ENCODE measurements at places on chromosomes 12 and 14.

- DNase-seq: no peak
Observed at GRCh38 chr14:75162631-75163030, 13.8 kb downstream of the TMED10 start.

DNA sequence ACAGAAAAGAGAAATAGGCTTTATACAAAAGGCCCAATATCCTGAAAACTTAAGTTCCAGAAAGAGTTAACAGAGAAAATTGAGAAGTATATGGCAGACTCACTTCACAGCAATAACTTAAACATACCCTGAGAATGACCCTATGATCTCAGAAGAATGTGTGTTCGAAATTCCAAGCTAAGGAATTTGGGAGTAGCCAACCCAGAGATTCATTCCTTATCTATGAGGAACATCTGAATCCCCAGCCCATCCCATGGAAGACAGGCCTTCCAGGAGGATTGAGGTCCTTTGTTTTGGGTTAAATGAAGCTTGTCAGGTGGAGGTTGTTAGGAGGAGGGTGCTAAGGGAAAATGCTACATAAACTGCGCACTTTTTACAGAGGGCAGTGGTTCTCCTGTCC, 7.5 kb upstream of the SAV1 start:
- no peak for DNase-seq

DNA sequence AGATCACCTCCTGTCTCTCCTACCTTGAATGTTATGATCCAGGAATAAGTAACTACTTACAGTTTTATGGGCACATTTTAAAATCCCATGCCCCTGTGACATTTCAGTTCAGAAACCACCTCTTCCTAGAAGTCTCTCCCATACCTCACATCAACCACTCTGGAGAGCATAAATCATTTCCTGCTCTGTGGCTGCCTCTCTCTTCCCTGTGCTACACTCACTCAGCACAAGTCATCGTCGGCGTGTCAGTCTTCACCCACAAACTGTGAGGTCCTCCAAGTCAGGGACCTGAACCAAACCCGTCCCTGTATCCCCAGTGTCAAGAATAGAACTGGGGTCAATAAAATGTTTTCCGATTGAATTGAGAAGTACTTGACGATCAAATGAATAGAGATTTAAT, 863.3 kb downstream of the BCL11B start:
- no peak for DNase-seq

- DNase-seq: no peak
Observed at GRCh38 chr12:47318963-47319362, 239.2 kb upstream of the AMIGO2 start.

GRCh38 chr14:27608377-27608776, 1010.5 kb upstream of the NOVA1 start:
- no peak for DNase-seq

GRCh38 chr14:100567009-100567876, 20.0 kb downstream of the BEGAIN start:
- no peak for DNase-seq

GRCh38 chr12:508795-509194, 49.1 kb downstream of the B4GALNT3 start:
- DNase-seq: no peak

DNA sequence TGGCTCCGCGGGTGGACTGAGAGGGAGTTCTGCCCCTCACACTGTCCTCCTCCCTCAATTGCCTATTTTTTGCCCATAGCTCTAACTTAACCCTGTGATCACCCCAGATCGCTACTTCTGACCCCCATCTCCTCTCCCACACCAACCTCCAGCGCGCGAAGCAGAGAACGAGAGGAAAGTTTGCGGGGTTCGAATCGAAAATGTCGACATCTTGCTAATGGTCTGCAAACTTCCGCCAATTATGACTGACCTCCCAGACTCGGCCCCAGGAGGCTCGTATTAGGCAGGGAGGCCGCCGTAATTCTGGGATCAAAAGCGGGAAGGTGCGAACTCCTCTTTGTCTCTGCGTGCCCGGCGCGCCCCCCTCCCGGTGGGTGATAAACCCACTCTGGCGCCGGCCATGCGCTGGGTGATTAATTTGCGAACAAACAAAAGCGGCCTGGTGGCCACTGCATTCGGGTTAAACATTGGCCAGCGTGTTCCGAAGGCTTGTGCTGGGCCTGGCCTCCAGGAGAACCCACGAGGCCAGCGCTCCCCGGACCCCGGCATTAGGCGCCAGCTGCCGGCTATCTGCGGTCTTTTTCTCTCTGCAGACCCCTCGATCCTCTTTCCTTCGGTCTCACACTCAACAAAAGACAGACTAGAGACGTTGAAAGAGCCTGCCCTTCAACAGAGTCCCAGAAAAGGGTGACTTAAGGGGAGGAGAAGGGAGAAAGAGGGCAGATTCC, 3.0 kb upstream of the TBX3 start:
- no peak for DNase-seq

- no peak for DNase-seq
Observed at GRCh38 chr12:26940516-26941214, 2.4 kb downstream of the FGFR1OP2 start.

DNA sequence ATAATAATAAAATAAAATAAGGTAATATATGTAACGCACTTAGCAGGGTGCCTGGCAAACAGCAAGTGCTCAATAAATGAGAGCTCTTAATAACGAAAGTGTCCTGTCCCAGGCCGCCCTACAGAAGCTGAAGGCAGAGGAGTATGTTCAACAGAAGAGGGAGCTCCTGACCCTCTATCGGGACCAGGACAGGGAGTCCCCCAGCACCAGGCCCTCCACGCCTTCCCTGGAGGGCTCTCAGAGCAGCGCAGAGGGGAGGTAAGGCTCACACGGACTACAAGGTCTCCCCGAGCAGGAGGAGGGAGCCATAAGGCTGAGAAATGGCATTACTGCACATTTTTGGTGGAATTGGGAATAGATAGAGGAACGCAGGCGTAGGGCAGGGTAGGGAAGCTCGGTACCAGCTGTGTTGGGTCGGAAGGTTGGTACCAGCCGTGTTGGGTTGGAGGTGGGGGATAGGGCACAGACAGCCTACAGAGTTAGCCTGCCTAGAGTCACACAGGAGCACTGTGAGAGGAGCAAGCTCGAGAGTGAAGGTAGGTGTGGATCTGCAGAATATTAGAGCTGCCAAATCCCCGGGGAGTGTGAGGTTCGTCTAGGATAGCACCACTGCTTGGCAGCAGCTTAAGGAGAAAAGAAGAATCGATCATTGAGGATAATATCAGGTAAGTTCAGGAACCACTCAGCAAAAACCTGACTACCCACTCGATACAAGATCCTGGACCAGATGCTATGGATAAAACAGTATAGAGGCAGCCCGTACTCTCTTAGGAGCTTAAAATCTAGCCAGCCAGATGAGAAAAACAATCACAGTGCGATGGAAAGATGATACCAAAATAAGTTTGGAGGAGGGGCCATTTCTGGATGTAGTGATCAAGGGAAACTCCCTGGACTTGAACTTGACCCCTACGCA, 15.3 kb downstream of the TNFRSF1A start:
- no peak for DNase-seq

DNA sequence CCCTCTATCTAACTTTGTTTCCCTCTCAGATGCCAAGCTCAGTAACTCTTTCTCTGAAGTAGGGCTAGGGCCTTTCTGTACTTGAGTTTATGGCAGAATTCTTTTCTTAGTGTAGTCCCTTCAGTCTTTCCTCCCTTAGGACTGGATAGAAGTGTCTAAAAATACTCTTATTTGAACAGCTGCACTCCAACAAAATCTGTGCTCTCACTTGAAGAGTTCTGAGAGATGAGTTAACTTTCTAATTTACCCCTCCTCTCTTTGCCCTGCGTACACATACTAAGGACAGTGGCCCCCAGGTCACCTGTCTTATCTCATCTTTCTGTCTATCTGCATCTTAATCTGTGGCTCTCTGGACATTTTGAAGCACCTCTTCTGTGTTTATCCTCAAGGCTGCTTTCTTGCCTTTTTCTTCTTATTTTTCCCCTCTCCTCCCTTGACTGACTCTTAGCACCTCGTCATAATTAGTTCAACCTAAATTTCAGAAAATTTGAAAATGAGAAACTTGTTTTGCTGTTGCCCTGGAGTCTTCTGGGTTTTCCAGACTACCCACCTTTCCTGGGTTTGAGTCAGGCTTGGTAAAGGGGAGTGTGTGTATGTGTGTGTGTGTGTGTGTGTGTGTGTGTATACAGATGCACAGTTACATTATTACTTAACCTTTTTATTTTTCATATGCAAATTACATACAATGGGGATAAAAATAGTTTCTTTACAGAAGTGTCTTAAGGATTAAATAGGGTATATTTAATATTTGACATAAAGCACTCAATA, 23.9 kb downstream of the NCKAP1L start:
- no peak for DNase-seq

DNA sequence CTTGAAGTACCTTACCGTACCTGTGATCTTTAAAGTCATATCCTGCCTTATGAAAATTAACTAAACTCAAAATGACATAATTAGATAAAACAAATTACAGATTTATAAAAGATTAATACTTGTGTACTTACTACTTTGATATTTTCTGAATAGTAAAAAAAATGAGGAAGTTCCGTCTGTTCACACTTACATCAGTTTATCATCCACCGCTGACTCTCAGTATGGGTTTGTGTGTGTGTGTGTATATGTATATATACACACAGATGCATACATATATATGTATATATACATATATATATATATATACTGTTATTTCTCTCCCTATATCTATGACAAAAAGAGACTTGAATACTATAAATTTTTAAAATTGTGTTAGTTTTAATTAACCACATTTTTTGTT, 65.0 kb upstream of the MON2 start:
- no peak for DNase-seq

DNA sequence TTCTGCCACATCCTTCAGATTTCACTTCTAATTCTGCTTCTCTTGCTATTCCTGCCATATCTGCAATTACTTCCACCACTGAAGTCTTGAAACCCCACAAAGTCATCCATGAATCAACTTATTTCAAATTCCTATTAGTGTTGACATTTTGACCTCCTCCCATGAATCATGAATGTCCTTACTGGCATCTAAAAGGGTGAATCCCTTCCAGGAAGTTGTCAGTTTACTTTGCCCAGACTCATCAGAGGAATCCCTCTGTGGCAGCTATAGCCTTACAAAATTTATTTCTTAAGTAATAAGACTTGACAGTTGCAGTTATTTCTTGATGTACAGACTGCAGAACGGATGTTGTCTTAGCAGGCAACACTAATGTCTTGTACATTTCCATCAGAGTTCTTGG, 162.9 kb downstream of the PCNX1 start:
- no peak for DNase-seq

DNA sequence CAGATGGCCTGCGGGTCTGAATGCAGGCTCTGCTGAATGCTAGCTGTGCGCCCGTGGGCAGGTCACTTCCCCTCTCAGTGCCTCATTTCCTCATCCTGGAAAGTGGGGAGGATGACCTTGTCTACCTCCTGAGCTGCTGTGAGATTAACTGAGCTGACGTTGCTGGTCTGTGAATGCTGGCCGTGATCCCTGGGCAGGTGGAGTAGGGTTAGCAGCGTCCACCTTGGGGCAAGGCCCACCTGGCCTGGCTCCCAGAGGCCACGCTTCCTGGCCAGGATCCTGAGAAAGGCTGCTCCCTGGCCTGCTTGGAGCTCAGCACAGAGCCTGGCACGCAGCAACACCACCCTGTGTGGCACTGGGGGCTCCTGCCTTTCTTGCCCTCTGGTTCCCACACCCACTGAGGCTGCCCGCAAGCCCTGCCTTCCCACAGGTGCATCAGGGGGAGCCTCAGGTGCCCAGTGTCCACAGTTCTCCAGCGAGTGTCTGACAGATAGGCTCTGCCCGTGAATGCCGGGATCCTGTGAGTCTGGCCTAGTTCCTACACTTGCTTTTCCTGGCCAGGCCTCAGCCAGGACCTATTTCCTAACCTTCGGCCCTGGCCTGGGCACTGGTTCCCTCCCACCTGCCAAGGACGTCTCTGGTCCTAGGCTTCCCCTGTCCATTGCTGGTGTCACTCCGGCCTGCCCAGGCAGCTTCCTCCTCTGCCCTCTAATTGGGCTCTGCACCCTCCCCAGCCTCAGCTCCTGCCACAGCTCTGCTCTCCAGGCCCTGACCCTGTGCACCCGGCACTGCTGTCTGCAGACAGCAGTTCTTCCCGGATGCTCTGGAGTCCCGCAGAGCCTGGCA, 37.2 kb upstream of the TDRD9 start:
- DNase-seq: no peak

DNA sequence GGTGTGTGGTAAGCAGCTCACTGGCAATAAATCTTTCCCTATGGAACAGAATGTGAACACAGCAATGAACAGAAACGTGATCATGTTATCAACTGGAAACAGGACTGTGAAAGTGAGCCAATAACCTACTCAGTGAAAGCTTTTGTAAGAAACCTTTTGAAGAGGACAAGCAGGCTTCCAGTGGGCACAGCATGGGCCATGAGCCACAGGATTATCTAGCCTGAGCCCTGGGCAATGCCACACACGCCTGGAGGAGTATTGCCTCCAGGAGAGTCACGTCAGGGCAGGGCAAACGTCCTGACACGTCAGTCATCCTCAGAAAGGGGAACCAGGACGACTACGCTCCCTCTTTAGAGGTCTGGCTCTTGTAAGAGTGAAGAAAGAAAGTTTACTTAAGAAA, 32.3 kb downstream of the NRDE2 start:
- no peak for DNase-seq

Measured in posterior cingulate gyrus (tissue), 11 donors.